ENCODE measurements at places on chromosomes 16 and 17.

DNA sequence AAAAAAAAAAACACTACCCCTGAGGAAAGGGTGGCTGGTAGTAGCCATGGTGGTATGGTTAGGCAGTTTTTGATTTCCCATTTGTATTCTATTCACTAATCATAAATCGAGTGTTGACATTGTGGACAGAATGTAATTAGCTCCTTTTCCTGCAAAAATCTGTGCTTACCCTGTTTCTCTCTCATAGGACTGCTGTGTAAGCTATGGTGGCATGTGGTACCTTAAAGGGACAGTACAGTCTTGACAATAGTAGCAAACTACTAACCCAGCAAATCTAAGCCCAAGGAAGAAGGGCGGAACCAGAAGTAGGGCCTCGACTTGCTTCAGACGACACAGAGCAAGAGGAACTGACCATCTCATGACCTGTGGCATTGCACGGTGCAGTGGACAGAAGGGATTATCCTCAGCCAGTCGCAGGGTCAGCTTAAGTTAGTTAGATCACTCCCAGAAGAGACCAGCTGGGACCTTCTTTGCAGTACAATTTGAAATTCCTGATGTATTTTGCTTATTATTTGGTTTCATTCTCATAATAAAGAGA lies 36.3 kb downstream of the POLR3E start:
- DNase-seq, result no peak

DNA sequence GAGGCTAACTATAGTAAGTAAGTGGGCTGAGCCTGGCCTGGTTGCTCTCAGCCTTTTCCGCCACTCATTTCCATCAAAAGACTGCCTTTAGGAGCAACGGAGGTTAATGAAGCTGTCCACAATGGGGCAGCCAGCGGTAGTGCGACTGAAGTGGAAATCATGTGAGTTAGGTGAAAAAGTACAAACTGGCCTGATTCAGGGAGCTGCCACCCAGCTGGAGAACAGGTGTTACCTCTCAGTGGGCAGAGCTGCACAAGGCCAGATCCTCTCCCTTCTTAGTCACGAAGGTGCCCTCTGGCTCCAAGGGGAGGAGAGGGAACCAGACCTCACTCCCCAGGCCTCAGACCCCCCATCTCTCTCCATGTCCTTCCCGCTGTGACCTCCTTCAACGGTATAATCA lies 34.4 kb upstream of the CDRT4 start:
- no peak for DNase-seq

DNA sequence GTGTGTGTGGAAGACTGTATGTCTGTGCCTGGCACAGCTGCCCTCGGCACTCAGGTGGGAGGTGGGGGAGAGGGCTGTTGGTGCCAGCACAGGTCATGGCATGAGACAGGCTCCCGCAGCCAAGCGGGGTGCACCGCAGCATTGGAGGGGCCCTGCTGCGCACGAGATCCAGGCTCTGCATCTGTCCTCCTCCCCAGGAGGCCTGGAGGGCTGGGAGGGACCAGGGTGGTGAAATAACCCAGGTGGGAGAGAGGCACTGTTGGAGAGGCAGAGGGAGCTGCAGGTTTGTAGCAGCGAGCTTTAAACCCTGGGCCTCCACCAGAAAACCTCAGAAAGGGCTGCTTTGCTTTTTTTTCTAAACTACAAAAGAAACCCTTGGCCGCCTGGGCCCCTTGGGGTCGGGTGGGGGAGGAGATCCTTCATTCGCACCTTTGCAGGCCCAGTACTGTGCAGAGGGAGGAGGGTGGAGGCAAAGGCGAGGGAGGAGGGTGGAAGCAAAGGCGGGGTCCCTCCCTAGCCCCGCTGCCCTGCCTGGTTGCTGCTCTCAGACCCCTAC lies 241.7 kb downstream of the SEC14L1 start:
- DNase-seq, result no peak

DNA sequence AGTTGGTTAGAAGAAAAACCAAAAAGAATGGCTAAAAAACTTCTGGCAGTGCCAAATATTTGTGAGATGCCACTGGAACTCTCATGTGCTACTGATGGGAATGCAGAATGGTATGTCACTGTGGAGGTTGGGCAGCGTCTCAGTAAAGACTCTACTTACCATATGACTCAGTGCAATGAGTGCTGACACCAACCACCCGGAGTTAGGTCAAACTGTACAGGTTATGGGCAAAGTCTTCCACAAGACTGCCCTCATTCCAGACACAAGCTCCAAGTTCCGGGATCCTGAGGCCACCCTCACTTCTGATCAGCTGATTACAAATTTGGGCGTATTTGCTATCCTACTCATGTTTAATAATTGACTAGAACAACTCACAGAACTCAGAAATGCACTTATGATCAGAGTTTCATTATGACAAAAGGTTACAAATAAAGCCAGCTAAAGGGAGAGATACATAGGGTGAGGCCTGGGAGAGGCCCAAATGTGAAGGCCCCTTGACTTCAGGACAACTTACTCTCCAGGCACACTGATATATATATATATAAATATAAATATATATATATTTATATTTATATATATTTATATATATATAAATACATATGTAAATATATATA lies 114.9 kb downstream of the TRIM37 start:
- no peak for DNase-seq

DNA sequence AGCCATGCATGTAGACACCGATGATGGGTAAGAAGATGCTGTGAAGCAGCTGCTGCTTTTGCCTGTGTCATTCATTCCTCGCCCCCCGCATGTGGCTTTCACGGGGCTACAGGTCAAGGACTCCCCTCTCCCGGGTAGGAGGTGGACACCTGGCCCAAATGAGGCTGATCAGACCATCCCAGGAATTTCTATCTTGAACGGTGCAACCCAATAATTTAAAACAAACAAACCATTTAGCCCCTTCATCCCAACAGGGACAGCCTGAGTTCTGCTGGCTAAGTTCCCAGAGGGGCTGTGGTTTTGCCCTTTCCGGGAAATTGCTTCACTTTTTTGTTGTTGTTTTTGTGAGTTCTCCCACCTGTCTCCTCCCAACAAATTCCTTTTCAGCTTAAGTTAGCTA lies 137.7 kb upstream of the CDH5 start:
- DNase-seq, result no peak

GRCh38 chr16:66918355-66918754 lies 330 bp downstream of the CDH16 start:
- no peak for DNase-seq

GRCh38 chr16:51055434-51055833 lies 95.6 kb downstream of the SALL1 start:
- DNase-seq, result no peak

GRCh38 chr16:86881861-86882273 lies 303.5 kb downstream of the FOXL1 start:
- DNase-seq, result no peak

DNA sequence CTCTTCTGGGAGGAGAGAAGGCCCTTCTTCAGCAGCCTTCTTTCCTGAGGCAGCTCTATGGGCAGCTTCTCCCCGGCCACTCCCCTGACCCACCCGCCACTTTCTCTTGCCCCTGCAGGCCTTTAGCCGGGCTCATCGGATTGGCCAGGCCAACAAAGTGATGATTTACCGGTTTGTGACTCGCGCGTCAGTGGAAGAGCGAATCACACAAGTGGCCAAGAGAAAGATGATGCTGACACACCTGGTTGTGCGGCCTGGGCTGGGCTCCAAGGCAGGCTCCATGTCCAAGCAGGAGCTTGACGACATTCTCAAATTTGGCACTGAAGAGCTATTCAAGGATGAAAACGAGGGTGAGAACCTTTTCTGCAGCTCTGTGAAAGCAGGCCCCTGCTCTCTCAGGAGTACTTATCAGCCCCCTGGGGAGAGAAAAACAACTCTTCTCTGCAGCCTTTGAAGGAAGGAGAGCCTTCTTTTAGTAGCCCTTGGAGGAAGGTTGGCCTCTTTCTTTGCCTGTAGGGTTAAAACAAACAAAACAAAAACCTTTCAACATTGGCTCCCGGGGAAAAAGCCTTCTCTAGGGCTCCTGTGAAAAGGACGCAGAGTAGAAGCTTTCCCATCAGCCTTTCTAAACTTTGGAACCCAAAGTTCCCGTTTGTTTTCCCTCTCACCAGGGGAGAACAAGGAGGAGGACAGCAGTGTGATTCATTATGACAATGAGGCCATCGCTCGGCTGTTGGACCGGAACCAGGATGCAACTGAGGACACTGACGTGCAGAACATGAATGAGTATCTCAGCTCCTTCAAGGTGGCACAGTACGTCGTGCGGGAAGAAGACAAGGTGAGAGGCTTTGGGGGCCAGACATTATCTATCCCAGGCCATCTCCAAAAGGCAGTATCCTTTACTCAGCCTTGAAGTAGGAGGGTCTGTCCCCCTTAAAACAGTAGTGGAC lies 12.7 kb downstream of the RNF227 start:
- DNase-seq, result no peak

DNA sequence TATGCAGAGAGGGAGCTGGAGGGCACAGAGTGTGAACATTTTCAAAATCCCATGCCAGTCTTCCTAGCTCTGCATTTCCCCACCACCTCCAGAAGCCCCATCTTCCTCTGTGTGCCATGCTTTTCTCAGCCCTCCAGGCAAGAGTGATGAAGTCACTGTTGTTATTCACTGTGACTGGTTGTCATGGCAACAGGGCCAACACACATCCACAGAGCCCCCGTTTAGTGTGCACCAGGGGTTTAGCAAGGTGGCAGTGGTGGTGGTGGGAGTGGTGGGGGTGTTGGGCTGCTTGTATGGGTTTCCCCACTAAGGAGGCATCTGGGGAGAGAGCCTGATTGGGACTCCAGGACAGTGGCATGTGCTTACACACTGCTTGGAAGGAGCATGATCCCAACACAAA lies 309.9 kb upstream of the ASIC2 start:
- no peak for DNase-seq

- DNase-seq, result no peak
Observed at GRCh38 chr17:77531002-77531401, 390.2 kb downstream of the SEC14L1 start.

DNA sequence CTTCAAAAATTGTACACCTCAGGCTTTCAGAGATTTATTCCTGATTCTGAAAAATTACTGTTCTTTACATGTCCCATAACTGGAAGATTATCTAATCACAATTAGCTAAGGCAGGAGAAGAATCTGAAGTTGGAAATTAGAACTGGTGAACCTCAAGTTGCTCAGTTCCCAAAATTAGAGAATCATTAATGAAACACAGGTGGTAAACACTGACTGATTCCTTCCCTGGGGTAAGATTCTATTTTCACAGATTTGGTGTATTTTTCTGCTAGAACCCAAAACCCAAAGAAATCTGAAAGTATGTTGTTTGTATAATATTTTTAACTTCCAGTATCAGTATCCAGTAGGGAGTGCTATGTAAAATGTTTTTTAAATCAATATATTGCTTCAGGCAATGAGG lies 25.7 kb downstream of the PHKB start:
- DNase-seq, result no peak

DNA sequence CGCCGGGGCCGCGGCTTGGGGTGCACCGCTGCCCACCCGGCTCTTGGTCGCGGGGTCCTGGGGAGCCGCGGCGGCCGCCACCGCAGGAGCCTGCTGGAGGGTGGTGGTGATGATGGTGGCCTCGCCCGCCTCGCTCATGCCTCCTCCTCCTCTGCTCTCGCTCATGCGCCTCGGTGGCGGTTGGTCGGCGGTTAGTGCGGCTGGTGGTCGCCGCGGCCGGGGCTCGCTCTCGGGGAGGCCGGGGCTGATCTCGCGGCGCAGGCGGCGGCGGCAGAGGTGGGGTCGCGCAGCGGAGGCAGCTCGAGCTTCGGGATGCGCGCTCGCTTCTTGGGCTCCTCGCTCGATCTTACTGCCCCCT lies 41.6 kb downstream of the AHSP start:
- DNase-seq, result no peak

GRCh38 chr17:35614810-35615209 lies 27.7 kb downstream of the AP2B1 start:
- DNase-seq, result no peak

- DNase-seq, result no peak
Observed at GRCh38 chr16:73225983-73226382, 178.1 kb upstream of the ZFHX3 start.

GRCh38 chr16:5041600-5042133 lies 7.9 kb upstream of the NAGPA start:
- no peak for DNase-seq

- DNase-seq, result no peak
Observed at GRCh38 chr16:47971225-47971624, 184.6 kb downstream of the ABCC12 start.

- DNase-seq, result no peak
Observed at GRCh38 chr17:1272701-1273100, 2.5 kb downstream of the BHLHA9 start.

GRCh38 chr17:78196716-78197115 lies 9.6 kb downstream of the AFMID start:
- no peak for DNase-seq

DNA sequence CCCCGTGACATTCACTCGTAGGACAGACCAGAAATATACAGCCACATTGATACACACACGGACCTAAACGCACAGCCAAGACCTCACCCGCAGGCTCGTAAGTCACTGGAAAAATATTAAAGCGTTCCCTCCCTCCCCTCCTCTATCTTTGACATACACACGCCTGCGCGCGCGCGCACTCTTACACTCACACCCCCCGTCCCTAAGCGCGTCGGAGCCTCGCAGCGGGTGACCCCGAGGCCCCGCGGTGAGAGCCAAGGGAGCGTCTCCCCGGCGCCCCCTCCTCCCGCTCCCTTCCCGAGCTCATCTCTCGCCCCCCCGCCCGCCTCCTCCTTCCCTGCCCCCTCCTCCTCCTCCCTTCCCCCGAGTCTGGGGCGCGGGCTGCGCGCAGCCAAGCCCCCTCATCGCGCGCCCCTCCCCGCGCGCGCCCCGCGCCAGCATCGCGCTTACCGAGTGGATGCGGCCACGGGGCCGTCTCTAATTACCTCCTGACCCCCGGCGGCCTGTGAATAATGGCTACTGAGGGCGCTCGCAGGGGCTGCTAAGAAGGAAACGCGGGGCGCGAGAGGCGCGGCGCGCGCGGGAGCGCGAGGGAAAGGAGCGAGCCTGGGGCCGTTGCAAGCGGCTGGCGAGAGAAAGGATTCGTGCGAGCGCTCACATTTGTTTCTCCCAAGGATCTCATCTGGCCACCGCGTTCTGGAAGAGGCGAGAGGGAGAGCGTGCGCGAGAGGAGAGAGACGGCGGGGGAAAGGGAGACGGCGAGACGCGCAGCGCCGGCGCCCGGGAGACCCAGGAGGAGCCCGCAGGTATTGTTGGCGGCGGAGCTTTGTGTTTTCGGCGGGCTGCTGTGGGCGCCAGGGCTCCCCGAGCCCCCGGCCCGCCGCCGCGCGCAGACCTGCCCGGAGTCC lies 42.4 kb downstream of the RAI1 start:
- peak; percentile 41 for DNase-seq

- no peak for DNase-seq
Observed at GRCh38 chr17:44002141-44002848, 2.1 kb upstream of the NAGS start.
